Smooth muscle cell of the pulmonary artery (primary cell): ENCODE measurements at places on chromosomes 4 and X. TPM values are rescaled to one million over a fixed set of nuclear protein-coding genes. Genes with fewer than 3 reads are reported as not detected.

The EFHC2 gene
- total RNA-seq = 0.07 and 0.13 TPM in 2 replicates

The EXOC1L gene
- total RNA-seq = not detected in 2 replicates

The PABPC1L2A gene
- total RNA-seq = not detected in 2 replicates

The TSPAN7 gene
- total RNA-seq = 0.26 and 0.39 TPM in 2 replicates

The ZCCHC12 gene
- total RNA-seq = not detected in 2 replicates

The NR3C2 gene
- 1.4 and 4.5 TPM in 2 replicates for total RNA-seq

The PDK3 gene
- 21.3 and 32.3 TPM in 2 replicates for total RNA-seq

The F9 gene
- not detected in 2 replicates for total RNA-seq

The EDA gene
- total RNA-seq = 0.30 and 1.8 TPM in 2 replicates

The MAGEA2B gene
- total RNA-seq = not detected in 2 replicates
